ENCODE measurements at places on chromosomes 1 and 21.
A peak's percentile ranks its signal among the peaks of the same experiment; 100 is the strongest.

DNA sequence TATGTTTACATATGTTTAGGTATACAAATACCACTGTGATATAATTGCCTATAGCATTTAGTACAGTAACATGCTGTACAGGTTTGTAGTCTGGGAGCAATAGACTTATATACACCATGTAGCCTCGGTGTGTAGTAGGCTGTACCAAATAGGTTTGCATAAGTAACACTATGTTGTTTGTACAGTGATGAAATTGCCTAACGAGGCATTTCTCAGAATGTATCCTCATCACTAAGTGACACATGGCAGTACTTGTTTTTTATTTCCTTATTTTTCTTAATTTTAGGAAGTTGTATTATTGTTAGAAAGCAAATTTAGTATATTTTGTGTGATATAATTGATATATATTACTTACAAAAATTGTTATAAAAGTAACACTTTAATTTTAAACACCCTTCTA is 840.9 kb downstream of the LTN1 start:
- DNase-seq, result no peak

DNA sequence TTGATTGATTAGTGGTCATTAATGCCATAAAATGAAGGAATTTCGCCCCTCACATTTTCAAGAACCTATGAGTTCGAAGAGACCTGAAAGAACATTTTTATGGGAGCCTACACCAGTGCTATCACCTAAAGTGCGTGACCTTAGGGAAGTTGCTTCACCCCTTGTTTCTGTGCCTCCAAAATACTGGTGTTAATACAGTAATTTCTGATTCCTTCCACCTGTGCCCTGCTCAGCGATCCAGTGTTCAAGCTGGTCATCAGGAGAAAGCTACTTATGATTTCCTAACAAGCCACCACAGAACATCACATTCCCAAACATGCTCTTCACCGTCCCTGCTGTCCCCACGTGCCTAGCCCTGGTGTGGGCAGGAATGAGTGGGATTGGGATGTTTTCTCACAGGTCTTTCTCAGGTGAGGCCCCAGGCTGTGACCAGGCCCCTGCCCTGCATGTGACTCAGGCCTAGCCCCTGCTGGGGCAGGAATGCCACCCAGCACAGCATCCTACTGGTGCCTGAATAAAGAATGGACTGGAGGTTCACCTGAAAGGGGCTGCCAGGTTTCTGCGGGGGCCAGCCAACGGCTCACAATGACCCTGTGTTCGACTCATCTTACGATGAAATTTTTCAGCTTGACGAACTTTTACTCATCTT is 60.3 kb downstream of the CD247 start:
- no peak for DNase-seq

DNA sequence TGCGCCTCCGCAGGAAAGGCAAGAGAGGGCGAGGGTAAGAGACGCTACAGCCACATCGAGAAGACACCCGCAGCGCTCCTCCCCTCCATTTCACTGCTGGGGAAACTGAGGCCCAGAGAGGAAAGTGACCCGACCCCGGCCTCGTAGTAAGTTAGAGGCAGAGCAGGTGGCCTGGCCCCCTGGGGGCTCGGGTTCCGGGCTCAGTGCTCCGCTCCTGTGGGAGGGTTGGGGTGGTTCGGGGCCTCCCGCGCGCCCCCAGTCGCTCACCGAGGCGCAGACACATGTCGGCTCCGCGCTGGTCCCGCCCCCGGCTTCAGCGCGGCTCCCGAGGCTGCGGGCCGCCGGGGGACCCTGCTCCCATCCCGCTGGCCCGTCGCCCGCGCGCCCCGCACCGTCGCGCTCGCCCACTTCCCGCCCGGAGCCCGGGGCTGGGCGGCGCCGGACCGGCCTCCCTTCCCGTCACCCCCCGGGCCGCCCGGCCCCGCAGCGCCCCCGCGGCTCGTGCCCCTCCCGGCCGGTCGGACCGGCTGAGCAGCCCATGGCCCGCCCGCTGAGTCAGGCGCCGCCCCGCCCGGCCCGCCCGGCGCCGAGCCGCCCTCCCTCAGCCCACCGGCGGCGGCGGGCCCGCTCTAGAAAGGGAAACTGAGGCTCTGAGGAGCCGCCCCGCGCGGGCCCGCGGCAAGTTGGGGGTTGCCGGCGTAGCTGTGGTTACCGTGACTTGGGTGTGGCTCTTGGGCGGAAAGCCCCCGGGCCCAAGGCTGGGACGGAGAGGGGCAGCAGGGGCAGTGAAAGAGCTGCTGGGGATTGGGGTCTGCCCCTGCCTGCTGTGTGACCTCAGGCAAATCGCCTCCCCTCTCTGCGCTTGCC is at the start of gene TMEM54:
TMEM54 (minus strand) TSS at position 434 of the 867 bp plus-strand sequence; CDS start at position 283, 151 bp downstream.
- DNase-seq, result no peak

DNA sequence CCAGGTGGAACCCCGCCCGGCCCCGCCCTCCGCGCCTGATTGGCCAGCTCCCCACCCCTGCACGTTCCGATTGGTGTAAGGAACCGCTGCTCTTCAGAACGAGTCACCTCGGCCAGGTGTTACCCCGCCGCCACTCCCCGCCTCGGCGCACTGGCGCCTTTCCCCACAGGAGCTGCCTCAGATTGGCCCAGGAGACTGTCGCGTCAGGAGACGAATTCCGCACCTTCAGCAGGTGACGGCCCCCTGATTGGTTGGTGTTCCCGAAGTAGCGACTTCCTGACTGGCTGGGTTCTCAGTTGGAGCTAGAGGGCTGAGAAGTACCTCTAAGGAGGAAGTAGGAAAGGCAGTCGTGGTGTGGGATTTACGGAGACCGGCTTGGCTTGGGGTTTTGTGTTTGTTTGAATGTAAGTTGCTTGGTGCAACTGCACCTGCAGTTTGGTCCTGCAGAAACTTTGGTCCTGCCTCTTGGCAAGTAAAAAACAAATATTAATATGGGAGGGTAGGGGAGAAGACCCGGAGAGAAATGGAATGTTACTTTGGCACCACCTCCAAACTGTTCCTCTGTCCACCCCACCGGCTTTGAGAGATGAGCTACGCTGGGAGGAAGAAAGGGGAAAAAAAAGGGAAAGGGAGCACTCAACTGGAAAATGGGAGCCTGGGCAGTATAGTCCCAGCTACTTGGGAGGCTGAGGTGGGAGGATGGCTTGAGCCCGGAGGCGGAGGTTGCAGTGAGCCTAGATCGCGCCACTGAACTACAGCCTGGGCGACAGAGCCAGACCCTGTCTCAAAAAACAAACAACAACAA is 415 bp upstream of the F11R start:
- peak; percentile 99 for DNase-seq

DNA sequence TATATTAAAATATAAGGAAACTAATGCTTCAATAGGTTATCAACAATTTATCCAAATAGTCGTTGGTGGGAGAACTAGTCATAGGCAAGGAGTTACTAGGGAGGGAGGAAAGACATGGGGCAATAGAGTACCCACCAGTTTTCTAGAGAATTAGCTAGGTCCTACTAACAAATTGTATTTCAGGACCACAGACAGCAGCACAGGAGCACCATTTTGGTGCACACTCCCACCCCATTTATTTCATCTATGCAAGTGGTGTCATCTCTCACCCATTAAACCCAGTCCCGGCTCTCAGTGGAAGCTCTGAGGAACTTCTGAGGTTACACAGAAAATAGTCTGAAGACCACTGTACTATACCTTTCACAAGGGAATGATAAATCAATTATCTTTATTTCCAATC is 89.0 kb upstream of the BCAR3 start:
- DNase-seq, result no peak

Measured in NCI-H1048 (cell line).